NCI-H1092 treated with DMSO at 0.1 percent for 48 hours (cell line): ENCODE measurements at places on chromosomes 11 and 22.

GRCh38 chr11:9053316-9054035, 37.9 kb downstream of the SCUBE2 start:
- DNase-seq = no peak

GRCh38 chr11:131723088-131723487, 352.7 kb downstream of the NTM start:
- DNase-seq = peak; percentile 9

- no peak for DNase-seq
These were observed 81.7 kb downstream of the C11orf91 start for GRCh38 chr11:33618956-33619355.

DNA sequence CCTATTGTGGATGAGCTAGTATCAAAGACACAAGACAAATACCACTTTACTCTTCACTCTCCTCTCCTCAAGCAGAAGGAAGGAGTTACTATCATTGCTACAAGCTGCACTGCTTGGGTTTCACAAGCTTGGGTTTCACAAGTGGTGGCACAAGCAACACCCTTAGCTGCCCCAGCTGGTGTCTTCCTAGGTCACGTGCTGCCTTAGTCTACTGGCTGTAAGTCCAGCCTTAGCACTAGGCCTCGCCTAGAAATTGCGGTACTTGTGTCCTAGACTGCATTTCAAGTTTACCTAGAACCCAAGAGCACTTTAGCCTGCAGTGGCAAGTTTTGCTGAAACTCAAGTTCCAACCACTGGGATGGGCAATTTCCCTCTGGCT, 86.6 kb downstream of the EHF start:
- DNase-seq = no peak

DNA sequence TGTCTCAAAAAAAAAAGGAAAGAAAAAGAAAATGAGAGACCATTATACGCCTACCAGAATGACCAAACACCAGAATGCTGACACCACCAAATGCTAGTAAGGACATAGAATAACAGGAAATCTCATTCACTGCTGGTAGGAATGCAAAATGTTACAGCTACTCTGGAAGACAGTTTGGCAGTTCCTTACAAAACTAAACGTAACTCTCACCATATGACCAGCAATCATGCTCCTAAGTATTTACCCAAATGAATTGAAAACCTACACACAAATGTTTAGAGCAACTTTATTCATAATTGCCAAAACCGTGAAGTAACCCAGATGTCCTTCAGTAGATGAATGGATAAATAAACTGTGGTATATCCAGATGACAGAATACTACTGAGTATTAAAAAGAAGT, 7.2 kb downstream of the CHKA start:
- no peak for DNase-seq

DNA sequence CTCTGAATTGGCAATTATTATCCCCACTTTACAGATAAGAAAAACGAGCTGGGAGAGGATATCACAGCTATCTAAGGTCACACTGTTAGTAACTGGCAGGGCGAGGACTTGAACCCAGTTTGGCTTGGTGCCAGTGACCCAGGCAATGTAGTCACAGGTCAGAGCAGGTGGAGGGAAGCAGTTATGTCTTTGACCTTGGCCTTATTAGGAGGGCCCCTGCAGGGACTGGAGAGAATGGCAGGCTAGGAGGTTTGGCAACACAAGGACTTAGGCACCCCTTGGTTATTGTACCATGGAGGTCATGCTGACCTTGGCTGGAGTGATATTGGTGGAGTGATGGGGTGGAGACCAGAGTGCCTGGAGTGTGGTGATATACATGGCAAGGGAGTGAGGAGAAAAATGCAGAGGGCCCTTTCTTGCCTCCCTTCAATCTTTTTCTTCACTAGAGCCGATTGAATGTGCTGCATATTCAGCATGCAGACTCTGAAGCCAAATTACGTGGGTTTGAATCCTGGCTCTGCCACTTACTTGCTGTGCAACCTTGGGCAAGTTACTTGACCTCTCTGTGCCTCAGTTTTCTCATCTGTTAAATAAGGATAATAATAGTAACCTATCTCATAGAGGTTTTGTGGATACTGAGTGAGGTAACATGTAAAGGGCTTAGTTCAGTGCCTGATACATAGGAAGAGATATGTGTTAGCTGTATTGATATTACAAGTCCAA, 92.7 kb upstream of the TBCEL start:
- DNase-seq = no peak

DNA sequence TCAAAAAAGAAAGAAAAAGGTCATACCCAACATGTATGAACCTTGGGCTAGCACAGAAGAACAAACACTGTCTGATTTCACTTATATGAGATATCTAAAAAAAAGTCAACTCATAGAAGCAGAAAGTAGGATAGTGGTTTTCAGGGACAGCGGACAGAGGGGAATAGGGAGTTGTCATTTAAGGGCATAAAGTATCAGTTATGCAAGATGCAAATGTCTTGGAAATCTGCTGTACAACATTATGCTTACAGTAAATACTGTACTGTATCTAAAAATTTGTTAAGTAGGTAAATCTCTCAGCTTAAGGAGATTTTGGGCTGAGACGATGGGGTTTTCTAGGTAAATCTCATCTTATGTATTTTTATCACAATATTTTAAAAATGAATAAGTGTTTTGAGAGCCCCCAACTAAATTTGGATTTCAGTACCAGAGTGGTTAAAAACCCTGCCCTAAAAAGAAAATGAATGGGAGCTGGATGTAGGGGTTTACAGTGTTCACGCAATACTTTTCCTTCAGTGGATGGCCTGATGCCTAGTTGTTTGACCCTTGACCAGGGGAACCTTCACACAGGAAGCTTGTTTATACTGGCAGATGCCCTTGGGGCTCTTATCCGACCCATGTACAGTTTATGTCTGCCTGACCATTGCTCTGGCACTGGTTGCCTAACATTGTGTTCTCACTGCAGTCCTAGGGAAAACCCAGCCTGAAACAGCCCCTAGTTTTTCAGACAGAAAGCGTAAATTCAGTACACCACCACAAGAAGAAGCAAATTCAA, 34.8 kb downstream of the SLC22A9 start:
- DNase-seq = no peak

GRCh38 chr11:131672191-131672590, 301.8 kb downstream of the NTM start:
- no peak for DNase-seq

DNA sequence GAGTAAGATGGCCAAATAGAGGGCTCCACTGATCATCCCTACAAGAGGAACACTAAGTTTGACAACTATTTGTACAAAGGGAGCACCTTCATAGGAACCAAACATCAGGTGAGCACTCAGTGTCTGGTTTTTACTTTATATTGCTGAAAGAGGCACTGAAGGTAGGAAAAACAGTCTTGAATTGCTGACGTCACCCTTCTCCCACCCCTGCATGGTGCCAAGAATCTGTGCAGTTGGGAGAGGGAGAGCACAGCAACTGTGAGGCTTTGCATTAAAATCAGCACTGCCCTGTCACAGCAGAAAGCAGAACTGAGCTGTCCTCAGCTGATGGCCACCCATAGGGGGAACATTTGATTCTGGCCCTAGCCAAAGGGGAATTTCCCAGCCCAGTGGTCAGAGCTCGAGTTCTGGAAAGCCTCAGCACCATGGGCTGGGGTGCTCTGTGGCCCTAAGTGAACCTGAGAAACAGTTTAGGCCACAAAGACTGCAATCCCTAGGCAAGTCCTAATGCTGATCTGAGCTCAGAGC, 37.9 kb downstream of the PIWIL3 start:
- DNase-seq = no peak

DNA sequence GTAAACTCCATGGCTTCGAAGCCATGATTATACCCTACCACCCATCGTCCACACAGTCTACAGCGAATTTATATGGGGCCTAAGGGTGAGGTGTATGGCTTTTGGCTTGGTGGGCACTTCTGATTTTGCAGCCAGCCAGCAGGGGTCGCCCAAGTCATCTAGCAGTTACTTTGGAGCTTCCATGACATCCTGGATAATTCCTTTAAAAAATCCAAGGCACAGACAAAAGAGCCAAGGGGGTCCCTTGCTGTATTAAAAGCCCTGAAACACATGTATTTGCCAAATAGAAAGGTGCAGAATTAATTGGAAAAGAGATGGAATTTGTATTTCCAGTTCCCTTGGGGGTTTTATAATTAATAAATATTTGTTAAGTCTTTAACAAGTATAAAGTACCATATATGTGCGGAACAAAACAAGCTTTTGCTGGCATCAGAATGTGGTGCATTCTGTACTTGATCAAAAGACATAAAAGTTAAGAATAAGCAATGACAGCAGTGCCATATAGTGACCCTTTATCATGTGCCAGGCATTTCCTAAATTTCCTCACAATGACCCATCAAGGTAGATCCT, 132.8 kb upstream of the PITPNB start:
- DNase-seq = peak; percentile 46

GRCh38 chr11:61453695-61454094, 23.8 kb downstream of the SDHAF2 start:
- no peak for DNase-seq

DNA sequence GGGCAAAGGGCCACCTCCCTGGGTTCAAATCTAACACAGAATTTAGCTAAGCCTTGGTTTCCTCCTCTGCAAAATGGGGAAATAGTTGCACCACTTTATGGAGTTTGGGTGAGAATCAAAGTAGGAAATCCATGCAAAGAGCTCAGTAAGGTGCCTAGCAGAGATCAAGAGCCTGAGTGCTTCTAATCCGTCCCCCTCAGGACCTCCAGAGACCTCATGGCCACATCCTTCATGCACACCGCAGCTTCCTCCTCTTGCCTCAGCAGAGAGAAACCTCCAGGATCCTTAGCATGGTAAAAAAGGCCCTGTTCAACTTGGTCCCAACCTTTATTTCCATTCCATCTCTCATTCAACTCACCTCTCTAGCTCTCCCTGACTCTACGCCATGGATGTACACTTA, 37.8 kb upstream of the NAV2 start:
- DNase-seq = no peak

DNA sequence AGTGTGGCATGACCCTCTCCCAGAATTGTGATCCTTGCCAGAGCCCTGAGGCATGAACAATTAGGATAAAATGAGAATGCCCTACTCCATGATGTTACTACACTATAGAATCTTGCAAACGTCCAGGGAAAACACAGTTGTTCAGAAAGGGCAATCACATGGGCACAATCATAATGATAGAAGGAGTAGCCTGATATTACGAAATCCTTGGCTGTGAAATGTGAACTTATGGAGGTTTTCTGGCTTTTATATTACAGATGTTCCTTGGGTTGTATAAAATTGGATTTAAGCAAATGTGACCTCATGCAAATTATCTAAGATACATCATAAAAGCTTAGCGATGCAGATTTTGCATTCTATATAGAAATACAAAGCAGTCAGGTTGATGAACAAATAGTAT, 29.4 kb upstream of the TPH1 start:
- DNase-seq = no peak

DNA sequence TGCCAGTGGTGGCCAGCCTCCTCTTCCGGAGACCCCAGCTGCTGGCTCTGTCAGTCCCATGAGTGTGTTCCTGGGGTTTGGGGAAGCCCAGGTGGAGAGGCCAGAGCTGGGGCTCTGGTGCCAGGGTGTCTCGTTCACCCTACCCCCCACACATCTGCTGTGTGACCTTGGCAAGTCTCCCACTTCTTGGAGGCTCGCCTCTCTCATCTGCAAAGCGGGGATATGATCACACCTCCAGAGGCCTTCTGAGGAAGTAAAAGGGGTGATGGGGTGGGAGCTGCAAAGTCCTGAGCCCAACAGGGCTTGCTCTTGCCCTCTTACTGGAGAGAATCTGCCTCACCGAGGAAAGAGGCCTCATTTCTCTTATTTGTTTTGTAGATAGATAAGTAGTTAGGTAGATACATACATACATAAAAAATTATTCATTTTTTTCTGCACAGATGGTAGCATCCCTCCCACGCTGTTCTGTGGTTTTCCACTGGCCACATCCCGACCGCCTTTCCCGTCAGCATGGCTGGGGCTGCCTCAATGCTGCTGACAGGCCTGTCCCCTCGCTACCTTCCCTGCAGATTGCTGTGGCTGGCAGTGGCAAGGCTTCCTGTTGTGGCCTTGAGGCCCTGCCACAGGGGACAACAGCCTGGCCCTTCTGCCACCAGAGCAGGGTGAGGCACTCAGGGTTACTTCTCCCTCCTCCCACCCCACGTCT, 23.9 kb downstream of the MYO7A start:
- peak; percentile 29 for DNase-seq

DNA sequence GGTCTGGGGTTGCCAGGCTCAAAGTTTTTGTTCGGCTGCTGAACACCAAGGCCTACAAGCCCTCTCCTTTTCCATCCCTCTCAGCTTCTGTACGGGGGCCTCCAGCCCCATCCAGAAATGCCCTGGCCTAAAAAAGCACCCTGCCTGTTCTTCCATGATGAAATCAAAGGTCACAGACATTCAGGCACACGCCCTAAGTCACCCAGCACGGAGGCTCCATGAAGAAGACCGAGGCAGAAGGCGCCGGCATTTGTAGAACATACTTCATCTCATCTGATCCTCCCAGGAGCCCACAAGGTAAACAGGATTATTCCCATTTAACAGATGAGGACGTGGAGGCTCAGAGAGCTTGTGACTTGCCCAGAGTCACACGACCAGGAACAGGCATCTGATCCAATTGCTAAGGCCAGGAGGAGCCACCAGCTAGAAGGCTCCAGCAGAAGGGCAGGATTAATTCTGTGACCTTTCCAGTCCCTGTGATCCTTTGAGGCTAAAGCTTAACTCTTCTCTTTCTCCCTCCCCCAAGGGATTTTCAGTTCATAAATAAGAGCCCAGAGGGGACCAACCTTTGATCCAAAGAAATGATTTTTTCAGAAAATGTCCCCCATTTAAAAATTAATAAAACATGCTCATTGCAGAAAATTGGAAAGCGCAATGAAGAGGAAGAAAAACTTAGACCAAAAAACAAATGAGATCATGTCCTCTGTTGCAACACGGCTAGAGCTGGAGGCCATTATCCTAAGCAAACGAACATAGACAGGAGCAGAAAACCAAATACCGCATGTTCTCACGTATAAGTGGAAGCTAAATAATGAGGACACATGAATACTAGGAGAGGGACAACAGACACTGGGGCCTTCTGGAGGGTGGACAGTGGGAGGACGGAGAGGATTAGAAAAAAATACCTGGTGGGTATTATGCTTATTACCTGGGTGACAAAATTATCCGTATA, 38.7 kb downstream of the CYTH4 start:
- peak; percentile 23 for DNase-seq

DNA sequence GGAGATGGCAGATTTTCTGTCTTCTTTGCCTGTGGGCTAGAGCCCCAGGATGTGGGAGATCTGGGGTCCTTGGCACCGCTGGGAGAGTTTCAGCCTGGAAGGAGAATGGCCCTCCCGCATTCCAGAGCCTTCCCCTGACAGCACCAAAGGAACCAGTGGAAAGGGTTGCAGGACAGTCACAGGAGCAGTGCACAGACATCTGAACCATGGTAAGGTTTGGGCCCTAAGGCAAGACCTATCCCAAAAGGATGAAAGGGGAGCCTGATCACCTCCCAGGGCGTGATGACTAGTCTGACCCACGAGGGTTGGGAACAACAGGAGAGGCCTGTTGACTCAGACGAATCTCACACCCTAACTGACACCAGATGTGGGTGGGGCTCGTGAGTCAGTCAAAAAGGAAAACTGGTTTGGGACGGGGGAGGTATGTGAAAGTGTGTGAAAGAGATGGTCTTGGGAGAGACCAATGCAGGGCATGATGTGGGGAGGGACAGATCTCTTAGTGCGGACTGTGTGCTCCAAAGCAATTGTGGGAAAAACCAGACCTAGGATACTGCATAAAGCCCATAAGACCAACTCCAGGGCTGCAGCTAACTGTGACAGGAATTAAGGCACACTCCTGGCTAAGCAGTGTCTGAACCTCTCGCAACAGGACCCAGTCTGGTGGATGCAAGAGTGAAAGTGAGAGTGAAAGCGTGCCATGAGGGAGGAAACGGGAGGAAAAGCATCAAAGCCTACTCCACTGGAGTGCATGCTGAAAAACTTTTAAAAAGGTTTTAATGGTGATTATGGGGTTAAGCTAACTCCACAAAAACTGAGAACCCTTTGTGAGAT, 39.1 kb upstream of the GLYAT start:
- no peak for DNase-seq
